ENCODE measurements at places on chromosomes 2 and 18.

- no peak overlapping the region for H3K4me3 ChIP-seq
- no peaks in the 10 kb centered on the region for H3K27me3 ChIP-seq
- no peaks in the 10 kb centered on the region for H3K4me1 ChIP-seq
- no peak for DNase-seq
Observed at GRCh38 chr2:216922175-216922780, 62.4 kb upstream of the TNP1 start.

- no peaks in the 10 kb centered on the region for H3K36me3 ChIP-seq
- H3K4me1 ChIP-seq, result no peaks in the 10 kb centered on the region
- DNase-seq, result no peak
- H3K27ac ChIP-seq, result no peak overlapping the region
Observed at GRCh38 chr2:104654811-104655210, 199.1 kb upstream of the POU3F3 start.

DNA sequence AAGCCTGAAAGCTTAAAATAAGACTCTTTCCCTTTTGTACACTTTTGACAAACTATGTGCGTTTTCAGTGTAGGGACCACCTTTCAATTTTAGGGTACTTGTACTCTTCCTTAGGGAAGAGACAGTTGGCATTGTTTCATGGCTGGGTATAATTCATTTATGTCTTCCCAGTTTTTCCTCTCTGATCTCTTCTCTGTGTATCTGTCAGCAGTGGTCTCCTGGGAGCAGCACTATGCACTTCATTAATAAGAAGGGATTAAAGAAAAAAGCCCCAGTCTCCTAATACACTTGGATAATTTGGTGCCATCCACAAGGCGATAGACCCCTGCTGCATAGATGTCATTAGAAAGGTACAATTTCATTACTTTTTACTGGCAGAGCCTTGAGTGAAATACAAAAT is 12.1 kb downstream of the AQP4 start:
- no peaks in the 10 kb centered on the region for H3K36me3 ChIP-seq
- no peaks in the 10 kb centered on the region for H3K4me1 ChIP-seq
- H3K4me3 ChIP-seq, result no peak overlapping the region
- no peak for DNase-seq

GRCh38 chr2:151665959-151666358 is 68.3 kb downstream of the NEB start:
- H3K4me1 ChIP-seq, result no peaks in the 10 kb centered on the region
- H3K36me3 ChIP-seq, result no peaks in the 10 kb centered on the region
- DNase-seq, result no peak
- no peaks in the 10 kb centered on the region for H3K27me3 ChIP-seq
- no peak overlapping the region for H3K4me3 ChIP-seq

DNA sequence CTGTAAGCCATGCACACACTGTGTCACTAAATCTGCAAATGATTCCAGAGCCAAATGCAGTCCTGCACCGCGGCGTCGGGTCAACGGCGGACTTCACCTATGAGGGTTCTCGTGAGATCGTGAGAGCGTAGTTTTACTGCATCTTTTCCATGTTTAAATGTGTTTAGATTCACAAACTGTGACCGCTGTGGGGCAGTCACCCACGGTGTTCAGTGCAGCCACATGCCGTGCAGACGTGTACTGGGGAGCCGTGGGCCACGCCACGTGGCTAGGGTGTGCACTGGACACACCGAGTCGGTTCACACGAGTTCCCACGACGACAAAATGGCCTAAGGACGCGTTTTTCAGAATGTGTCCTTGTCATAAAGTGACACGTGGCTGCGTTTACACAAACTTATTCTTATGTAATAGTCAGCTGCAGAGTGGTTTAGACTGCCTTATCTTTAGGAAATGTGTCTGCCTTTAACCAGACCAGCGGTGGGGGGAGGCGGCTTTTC is 34.1 kb downstream of the NFATC1 start:
- DNase-seq, result no peak
- H3K27me3 ChIP-seq, result no peaks in the 10 kb centered on the region
- no peaks in the 10 kb centered on the region for H3K4me1 ChIP-seq
- no peak overlapping the region for H3K27ac ChIP-seq
- peaks cover 8% of the 10 kb centered on the region for H3K36me3 ChIP-seq

DNA sequence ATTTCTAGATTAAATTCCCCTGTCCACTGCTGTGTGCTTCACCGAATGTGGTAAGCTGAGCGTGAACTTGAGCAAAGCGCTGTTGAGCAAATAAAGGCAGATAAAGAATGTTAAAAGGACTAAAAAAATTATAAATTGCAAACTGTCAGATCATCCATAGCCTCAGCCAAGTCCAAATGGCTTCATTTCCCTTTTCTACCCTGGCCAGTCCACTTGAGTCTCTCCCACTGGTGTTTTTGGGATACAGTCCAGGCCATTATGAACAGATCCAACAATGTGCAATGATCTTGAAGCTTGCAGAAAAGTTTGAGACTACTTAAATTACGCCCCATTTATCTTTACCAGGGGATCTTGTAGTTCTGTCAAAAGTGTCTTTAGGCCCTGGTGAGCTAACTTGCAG is 254.6 kb upstream of the PIK3C3 start:
- no peak for DNase-seq
- H3K27ac ChIP-seq, result no peak overlapping the region
- H3K4me1 ChIP-seq, result no peaks in the 10 kb centered on the region

- no peaks in the 10 kb centered on the region for H3K36me3 ChIP-seq
- H3K27ac ChIP-seq, result no peak overlapping the region
- no peaks in the 10 kb centered on the region for H3K4me1 ChIP-seq
- no peak for DNase-seq
- H3K27me3 ChIP-seq, result no peaks in the 10 kb centered on the region
- H3K4me3 ChIP-seq, result no peak overlapping the region
Observed at GRCh38 chr2:22517141-22517540, 867.8 kb upstream of the KLHL29 start.
